Activated CD8-positive, alpha-beta memory T cell treated with anti-CD3 and anti-CD28 coated beads for 48 hours (primary cell): ENCODE measurements at places on chromosomes 4 and X.

GRCh38 chrX:16458208-16458607, 191.8 kb upstream of the S100G start:
- DNase-seq: no peak

- DNase-seq: no peak
These were observed 183.0 kb downstream of the PACRGL start for GRCh38 chr4:20883231-20883630.

GRCh38 chr4:78120144-78120880, 63.2 kb downstream of the FRAS1 start:
- DNase-seq: no peak

DNA sequence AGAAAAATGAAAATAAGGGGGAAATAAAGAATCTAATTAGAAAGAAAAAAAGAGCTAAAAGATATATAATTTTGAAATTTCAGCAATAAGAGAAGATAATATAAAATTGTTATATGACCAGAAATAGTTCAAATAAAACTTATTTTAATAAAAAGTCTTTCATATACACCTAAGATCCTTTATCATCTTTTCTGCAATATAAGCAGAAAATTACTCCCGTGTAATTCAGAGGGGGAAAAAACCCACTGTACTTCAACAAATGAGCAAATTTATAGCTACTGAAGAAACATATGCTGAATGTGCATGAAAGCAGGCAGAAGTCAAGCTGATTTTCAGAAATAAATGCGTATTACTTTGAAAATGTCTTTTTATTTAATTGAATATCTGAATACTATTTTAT, 771.3 kb downstream of the FAT4 start:
- DNase-seq: no peak
